ENCODE measurements at places on chromosomes 5 and 9. TPM values are rescaled to one million over a fixed set of nuclear protein-coding genes. Genes with fewer than 3 reads are reported as not detected.

The RARS1 gene
- total RNA-seq: 66.2 TPM

GRCh38 chr5:143243103-143243502 is 160.4 kb downstream of the NR3C1 start:
- peaks cover 2% of the 10 kb centered on the region for H3K4me1 ChIP-seq
- no peaks in the 10 kb centered on the region for H3K36me3 ChIP-seq
- no peak for DNase-seq
- H3K27ac ChIP-seq: no peak overlapping the region
- no peaks in the 10 kb centered on the region for H3K27me3 ChIP-seq

The MCC gene
- 20.0 TPM for total RNA-seq

DNA sequence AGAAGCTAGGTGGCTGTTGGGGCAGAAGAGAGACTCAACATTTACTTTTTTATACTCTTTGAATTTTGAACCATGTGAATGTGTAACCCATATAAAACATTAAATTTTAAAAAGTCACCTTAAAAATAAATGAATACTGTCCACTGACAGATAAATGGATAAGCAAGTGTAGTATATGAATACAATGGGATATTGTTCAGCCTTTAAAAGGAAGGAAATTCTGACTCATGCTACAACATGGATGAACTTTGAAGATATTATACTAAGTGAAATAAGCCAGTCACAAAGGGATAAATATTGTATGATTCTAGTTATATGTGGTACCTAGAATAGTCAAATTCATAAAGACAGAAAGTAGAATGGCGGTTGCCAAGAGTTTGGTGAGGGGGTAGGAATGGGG is 113.9 kb downstream of the TMEM174 start:
- H3K4me3 ChIP-seq: no peak overlapping the region
- no peaks in the 10 kb centered on the region for H3K27me3 ChIP-seq
- no peak for DNase-seq
- no peaks in the 10 kb centered on the region for H3K36me3 ChIP-seq
- no peak overlapping the region for H3K27ac ChIP-seq
- H3K4me1 ChIP-seq: no peaks in the 10 kb centered on the region

The ANKRD34B gene
- not detected for total RNA-seq

GRCh38 chr5:30991462-30991861 is 202.0 kb upstream of the CDH6 start:
- H3K4me3 ChIP-seq: no peak overlapping the region
- H3K36me3 ChIP-seq: no peaks in the 10 kb centered on the region
- no peaks in the 10 kb centered on the region for H3K4me1 ChIP-seq
- no peaks in the 10 kb centered on the region for H3K27me3 ChIP-seq
- no peak for DNase-seq
- H3K27ac ChIP-seq: no peak overlapping the region

DNA sequence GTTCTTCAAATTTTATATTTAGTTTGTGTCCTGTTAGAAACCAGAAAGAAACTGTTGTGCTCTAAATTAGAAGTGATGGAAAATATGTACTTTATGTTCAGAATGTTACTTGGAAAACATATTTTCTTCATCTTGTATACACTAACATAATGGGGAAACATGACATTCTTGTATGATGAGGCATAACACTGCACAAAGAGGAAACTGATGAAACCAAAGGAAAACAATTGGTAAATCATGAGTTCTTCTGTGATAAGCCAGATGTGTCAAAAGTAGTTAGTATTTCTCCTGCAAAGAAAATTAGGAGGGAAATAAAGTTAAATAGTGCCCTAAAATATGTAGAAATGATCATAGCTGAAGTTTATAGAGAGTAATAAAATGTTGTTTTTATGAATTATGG is 111.1 kb upstream of the FBN2 start:
- H3K27me3 ChIP-seq: no peaks in the 10 kb centered on the region
- H3K4me1 ChIP-seq: no peaks in the 10 kb centered on the region
- no peak overlapping the region for H3K4me3 ChIP-seq
- no peak for DNase-seq

DNA sequence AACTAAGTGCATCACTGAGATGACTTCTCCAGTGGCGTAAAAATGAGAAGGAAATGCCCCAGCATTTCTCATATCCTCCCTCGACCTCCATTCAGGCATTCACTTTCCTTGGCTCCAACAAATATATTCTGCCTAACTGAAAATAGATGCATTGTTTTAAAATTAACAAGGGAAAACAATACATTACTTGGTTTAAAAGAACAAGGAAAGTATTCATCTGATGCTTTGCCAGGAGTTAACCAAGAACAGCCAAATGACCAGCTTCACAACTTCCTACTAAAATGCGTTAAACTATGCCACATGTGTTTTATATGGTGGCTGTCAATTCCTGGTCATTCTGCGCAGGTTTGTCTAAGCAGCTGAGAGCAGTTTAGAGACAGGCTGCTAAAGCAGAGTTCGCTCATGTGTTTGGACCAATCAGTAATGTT is 121.4 kb downstream of the GNAQ start:
- H3K36me3 ChIP-seq: no peaks in the 10 kb centered on the region
- no peak for DNase-seq
- no peak overlapping the region for H3K27ac ChIP-seq

DNA sequence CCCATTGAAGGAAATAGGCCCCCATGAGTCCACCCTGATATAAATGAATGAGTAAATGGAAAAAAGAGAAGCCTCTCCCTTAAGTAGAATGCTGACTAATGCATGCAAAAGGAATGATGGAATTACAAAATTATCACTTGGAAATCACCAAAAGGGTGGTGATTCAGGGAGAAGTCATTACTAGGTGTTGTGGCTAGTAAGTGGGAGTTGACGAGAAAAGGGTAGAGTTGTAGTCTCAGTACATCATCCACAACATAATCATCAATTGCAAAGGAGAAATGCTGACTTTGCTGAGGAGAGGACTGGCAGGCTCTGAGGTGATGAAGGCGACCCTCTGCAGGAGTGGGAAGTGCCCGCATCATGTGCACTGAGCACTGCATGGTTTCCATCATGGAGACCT is 201.5 kb upstream of the S1PR3 start:
- no peak overlapping the region for H3K27ac ChIP-seq
- no peak for DNase-seq
- H3K27me3 ChIP-seq: no peaks in the 10 kb centered on the region
- no peak overlapping the region for H3K4me3 ChIP-seq
- H3K4me1 ChIP-seq: peaks cover 8% of the 10 kb centered on the region

The SH3TC2 gene
- 1.1 TPM for total RNA-seq

The IL3 gene
- total RNA-seq: not detected
